ENCODE measurements at places on chromosomes 3 and 15.

DNA sequence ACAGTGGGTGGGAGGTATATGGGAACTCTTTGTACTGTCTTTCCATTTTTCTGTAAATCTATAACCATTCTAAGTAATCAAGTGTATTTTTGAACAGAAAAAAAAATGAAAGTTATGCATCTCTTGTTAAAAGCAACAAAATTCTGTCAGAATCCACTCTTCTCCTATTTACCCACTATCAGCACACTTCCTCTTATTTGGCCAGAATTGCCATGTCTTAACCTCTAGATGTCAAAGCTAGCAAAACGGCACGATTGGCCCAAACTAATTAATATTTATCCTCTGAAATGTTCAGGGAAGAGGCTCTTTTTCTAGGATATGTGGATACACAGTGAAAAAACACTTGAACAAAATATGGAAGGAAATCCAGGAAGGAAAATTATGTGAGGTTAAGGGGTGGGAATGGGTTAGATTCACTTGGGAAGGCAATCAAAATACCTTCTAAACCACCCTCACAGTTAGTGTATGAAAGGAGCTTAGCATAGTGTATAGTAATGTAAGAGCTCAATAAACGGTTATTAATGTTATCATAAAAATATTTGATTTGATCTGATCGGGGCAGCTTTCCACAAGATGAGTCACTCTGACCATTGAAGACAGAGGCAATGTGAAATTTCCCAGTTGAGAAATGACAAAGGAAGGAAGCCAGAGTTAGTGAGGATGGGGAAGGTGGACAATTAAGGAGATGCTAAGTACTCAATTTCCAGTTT is 20.1 kb upstream of the TGFBR2 start:
- no peak for DNase-seq

DNA sequence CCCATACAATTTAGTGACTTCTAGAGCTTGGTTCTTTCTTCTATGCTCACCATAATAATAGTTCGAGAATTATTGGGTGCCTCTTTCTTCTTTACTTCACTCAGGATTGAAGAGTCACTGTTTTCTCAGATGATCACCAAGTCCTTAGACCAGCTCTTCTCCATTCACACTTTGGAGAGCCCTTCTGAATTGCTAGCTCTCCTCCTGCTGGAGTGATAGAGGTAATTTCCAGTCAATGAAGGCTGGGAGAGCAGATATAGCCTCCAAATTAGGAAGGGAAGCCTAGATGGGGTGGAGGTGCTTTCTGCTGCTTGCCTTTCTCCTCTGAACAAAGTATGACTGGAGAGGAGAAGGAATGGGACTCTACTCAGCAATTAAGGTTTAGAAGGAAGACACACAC is 10.7 kb upstream of the BBX start:
- DNase-seq, result no peak

DNA sequence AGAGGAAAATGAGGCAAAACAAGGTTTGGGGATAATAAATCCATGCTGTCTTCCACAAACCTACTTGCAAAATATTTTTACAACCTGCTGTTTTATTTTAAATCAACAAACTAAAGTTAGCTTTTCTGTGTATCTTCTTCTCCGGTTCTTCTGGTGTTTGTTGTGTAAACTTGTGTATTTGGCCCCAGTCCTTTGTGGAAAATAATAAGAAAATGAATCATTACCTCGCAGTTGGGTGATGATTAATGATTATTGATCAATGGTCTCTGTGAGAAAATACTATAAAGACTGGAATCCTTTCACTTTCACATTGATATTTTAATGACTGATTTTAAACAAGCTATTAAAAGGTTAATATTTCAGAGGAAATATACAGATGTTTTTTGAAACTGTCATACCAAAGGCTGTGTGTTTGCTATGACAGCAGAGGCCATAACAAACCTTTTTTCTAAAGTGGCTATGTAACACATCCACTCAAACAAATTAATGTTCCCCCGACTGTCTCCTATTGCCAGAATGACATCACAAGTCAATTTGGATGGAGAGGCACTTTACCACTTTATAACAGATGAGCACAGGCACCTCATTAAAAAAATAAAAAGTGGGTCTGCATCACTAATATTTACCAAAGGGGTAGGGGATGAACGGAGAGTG is 152.5 kb downstream of the MEX3B start:
- no peak for DNase-seq

DNA sequence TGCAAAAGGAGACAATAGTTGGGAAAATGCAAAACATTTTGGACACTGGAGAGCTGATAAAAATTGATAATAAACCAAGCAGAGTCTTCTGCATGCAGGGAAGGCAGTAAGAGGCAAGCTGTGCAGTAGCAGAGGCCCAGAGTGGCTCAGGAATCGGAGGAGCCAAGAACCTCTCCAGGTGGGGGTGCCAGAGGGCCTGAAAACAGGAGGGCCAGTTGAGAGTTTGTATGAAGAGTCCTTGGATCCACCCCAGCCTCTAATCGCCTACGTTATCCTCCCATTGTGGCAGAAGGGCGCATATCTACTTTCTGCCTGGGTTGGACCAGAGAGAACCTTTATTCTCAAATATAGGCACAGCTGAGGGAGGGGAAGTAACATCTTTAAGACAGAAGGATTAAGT is 48.9 kb upstream of the RBP1 start:
- no peak for DNase-seq

- no peak for DNase-seq
Measured at GRCh38 chr3:112460519-112461195, 38.6 kb downstream of the BTLA start.

GRCh38 chr15:68268405-68268804 is 9.1 kb upstream of the FEM1B start:
- no peak for DNase-seq

GRCh38 chr3:125023833-125024555 is 31.8 kb downstream of the HEG1 start:
- DNase-seq, result no peak

- DNase-seq, result no peak
Measured at GRCh38 chr3:140225996-140226395, 291.0 kb downstream of the CLSTN2 start.
